ENCODE measurements at places on chromosomes 5 and 9.

DNA sequence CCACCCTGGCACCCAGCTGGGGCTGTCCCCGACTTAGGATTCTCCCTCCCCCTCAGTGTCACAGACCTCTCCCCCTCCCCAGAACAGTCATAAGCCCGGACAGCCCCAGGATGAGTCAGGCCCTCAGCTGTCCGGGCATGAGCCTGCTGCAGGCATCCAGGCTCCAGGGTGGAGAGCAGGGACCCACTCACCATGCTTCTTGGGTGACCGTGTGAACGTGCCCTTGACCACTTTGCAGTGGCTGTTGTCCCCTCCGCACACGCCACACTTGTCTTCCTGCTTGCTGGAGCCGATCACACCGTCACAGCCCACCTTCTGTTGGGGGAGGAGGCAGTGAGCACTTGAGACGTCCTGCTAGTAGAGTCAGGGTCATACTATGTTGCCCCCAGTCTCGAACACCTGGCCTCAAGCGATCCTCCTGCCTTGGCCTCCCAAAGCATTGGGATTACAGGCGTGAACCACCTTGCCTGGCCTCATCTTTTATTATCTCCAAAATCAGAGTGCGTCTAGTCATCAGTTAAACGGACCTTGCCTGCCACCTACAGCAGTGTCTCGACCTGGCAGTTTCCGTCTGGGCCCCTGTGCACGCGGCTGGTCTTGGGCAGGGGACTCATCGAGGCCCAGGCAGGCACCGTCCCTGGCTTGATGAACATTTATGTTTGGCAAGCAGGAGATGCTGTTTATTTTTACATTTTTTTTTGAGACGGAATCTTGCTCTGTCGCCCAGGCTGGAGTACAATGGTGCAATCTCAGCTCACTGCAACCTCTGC is 72.6 kb downstream of the ZNF354C start:
- DNase-seq, result no peak

GRCh38 chr5:173832386-173832785 is 55.8 kb upstream of the CPEB4 start:
- no peak for DNase-seq

- no peak for DNase-seq
Measured at GRCh38 chr9:19146441-19147024, 19.2 kb upstream of the PLIN2 start.

DNA sequence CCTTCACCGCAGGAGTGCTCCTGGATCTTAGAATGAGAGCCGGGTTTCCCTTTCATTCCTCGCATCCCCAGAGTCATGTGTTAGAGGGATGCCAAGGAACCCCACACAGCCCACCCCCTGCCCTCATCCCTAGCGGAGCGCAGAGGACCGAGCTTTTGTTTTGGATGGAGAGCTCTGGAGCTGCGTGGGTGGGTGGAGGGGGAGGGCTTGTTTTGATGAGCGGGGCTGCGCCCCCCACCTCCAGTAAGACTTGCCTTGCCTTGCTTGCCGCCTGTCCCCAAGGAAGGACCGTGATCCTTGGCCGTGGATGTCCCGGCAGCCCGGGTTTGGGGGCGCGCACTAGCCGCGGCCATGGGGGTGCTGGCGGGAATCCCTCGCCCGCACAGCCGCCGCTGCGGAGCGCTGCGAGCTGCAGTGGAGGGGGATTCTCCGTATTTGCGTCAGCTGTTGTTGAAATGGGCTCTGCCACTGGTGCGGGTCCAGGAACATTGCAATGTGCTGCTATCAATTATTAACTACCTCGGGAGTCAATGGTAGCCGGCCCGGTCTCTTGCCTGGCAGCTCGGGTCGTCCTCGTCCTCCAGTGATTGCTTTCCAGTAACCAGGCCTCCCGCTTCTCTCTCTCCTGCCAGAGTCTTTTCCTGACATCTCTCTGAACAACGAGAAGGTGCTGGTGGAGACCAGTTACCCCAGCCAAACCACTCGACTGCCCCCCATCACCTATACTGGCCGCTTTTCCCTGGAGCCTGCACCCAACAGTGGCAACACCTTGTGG is 1.0 kb downstream of the EGR1 start:
- DNase-seq, result no peak

- DNase-seq, result no peak
Measured at GRCh38 chr5:139708877-139709581, 60.9 kb downstream of the CXXC5 start.

Data from amygdala (tissue), 56 donors.